Inflammatory macrophage treated with lipopolysaccharide for 4 hours (primary cell): ENCODE measurements at places on chromosomes 1 and 21.

- peak; percentile 80 for DNase-seq
Observed at GRCh38 chr1:20787840-20788795, 1.0 kb upstream of the HP1BP3 start.

GRCh38 chr21:31524140-31524539 is 135.4 kb upstream of the SOD1 start:
- DNase-seq, result no peak

GRCh38 chr1:205442051-205442725 is 13.7 kb downstream of the BLACAT1 start:
- DNase-seq, result no peak

- DNase-seq, result peak; percentile 44
Observed at GRCh38 chr1:173190101-173190936, 16.8 kb downstream of the TNFSF4 start.

DNA sequence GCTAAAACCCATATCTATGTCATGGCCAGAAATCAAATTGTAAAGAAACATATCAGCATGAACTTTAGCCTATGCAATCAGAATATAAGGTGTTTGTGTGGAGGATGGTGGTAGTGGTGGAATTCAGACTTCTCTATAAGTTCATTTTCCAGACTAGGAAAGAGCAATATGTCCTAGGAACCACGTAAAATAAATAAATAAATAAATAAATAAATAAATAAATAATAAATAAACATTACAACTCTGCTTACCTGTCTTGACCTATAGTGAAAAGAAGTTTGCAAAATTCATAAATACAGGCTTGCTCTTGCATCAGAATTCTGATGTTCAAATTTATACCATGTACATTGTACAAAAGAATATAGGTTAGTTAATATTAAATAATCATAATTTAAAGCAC is 1382.6 kb upstream of the ADGRL2 start:
- DNase-seq, result no peak

GRCh38 chr1:53862507-53862906 is 24.4 kb upstream of the NDC1 start:
- no peak for DNase-seq

DNA sequence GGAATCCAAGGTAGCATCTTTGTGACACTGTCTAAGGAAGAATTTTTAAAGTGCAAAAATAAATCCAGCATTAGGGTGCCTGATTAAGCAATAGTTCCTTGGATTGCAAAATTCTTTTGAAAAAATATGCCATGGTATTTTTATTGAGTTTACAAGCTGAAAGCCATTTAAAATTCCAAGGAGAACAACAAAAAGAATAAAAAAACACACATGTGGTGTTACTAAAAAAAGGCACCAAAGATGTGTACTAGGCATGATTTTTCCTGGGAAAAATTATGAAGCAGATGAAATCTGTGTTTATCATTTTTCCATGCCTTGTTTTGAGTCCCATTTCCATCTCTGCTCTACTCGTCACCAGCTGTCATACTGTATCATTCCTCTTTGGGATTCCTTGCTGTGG is 157.0 kb upstream of the ZNHIT6 start:
- DNase-seq, result no peak

- DNase-seq, result no peak
Observed at GRCh38 chr1:2323451-2323974, 67.8 kb downstream of the MORN1 start.

DNA sequence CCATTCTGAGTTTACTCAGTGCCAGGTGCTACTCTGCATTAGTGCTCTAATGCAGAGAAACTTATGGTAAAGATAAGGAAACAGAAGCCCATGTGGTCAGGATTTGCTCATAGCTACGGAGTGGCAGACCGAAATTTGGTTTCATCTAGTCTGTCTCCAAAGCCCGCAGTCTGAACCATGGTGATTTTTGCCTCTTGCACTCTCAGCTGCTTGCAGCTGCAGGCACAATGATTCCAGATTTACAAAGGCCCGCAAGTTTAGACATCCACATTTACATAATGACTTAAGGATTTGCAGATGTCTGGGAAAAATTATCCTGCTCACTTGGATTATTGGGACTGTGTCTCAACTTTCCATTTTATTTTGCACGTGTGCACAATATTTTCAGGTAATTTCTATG is 161.3 kb upstream of the KCNJ6 start:
- no peak for DNase-seq

- DNase-seq, result no peak
Observed at GRCh38 chr1:63810936-63811469, 37.2 kb downstream of the ROR1 start.

DNA sequence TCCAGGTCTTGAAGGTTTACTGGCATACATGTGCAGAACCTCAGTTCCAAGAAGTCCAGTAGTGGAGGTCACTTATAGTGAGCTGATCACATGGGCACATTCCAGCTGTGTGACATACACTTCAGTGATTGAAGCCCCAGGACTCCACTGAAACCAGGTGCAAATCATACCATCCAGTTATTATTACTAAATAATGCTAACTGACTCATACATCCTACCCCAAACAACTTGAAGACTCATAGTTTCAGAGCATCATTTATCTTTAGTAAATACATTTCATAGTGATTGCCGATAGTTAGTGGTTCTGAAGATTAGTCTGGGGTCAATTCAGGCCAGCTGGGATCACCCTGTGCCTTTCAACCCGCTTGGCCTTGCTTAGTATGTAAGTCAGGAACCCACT is 137.9 kb upstream of the UBE2U start:
- no peak for DNase-seq

DNA sequence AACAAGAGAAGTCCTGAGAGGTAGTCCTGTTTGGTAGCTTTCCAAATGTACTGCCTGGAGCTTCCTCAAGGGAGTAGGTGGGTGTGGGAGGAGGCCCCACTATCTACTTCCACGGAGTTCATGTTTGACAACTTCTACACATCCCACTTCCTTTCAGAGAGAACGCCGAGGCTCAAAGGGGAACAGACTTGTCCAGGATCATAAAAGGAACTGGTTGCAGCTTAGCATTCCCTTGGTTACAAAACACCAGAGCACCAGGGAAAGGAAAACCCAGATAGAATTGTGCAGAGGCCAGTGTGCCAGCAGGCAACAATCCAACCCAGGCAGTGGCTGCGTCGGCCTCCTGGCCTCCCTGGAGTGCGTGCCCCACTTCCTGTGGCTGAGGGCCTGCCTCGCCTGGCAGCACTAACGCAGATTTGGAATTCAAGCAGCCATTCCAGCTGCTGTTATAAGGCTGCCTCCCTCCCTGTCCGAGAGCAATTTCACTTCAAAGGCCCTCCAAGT is 4.2 kb upstream of the RAP1GAP start:
- DNase-seq, result peak; percentile 74

GRCh38 chr1:39507230-39507928 is 15.9 kb downstream of the BMP8A start:
- no peak for DNase-seq

DNA sequence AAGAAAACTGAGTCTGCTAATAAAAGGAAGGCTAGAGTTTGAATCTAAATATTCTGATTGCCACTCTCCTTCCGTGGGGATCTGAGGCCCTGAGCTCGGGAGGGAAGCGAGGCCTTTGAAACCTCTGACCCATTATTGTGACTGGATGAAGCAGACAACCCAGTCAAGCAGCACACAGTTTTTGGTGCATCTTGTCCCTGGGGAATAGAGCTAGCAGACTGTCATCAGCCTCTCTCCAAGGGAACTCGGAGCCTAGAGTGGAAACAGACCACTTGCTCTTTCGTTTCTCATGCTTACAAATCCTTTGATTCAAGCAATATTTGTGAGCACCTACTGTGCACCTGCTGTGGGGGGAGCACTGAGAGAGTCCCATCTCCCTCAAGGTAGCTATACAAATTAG is 133.2 kb upstream of the KLHDC7A start:
- DNase-seq, result no peak

- DNase-seq, result no peak
Observed at GRCh38 chr1:241219449-241219848, 137.6 kb downstream of the RGS7 start.

DNA sequence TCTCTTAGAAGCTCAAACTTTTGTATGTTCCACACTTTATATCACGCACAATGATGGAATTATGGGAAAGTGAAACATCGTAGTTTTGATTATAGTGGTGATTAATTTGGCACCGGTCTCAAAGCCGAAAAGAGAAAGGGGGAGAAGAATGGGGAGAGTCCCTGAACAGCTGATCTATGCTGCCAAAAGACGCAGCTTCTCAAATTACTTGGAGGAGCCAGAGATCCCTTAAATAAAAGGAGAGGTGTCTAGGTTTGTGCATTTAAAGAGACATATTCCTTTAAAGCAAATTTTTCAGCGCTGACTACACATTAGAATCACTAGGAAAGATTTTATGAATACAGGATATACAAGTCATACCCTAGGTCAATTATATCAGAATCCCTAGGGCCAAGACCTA is 599.6 kb upstream of the ADAMTS5 start:
- no peak for DNase-seq

GRCh38 chr1:20276485-20277159 is 14.1 kb upstream of the VWA5B1 start:
- no peak for DNase-seq

DNA sequence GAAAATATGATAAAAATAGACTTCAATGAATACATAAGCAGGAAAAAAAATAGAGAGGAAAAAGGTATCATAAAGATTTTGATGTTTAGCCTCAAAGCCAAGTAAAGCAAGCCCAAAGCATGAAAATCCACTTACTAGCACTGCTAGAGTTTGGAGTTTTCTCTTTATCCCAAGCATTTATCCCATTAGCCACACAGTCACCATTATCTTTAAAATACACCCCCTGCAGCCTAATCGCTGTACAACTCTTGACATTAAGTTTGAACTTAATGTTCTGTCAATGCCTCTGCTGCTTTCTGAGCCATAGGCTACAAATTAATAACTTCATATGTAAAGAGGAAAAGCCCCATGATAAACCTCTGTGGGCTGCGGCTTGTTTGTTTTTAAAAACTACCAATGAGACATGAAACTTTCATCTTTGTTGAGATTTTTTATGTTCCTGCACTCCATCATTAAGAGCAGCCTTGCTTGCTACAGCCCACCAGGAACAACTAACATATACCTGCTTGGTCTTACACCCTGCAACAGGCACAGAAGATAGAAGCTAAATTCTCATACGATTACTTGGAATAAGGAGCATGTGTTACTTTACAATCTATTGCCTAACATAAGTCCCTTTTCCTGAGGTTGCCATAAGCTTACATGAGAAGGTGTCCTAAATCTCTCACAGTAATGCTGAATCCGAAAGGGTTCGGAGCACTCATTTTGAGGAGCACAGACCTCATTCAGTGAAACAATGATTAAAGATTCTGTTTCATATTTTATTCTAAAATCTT is 202.4 kb downstream of the SMYD3 start:
- no peak for DNase-seq

- no peak for DNase-seq
Observed at GRCh38 chr1:234205966-234206365, 167.3 kb upstream of the COA6 start.

DNA sequence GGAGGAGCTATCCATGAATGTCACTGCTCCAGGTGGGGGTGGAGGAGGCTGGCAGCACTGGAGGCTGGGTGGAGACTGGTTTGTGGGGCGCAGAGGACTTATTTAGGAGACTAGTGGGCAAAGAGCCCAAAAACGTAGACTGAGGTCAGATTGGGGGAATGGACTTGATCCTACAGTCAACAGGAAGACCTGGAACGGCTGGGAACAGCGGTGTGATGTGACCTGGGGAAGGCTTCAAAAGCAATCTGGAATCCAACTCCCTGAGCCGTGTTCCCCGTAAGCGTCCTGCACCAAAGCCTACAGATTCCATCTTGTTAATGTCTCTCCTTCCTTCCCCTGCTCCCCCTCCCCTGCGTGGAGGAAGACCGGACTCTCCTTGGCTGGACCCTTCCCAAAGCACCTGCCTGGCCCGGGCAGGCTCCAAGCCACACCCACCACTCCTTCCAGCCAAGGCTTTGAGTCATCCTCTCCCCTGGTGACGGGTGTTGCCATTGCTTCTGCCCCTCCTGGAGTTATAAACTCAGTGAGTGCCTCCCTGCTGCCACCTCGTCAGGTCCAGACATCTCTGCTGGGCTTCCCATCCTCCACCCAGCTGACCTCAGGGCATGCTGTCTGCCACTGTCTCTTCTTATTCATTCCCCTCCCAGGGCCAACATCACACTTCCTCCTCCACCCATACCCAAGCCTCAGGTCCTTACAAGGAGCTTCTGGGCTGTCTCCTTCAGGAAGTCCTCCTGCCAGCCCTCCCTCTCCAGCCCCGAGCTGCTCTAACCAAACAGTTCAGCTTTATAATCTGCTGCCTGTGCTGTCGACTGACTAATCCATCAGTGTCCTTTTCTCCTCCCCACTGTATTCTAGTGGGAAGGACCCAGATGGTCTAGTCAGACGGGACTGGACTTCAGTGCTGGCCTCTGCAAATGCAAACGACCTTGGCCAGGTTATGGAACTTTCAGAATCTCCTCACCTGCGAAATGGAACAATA is 1.6 kb upstream of the CLSTN1 start:
- peak; percentile 76 for DNase-seq

- no peak for DNase-seq
Observed at GRCh38 chr1:107244709-107245500, 104.1 kb downstream of the NTNG1 start.

DNA sequence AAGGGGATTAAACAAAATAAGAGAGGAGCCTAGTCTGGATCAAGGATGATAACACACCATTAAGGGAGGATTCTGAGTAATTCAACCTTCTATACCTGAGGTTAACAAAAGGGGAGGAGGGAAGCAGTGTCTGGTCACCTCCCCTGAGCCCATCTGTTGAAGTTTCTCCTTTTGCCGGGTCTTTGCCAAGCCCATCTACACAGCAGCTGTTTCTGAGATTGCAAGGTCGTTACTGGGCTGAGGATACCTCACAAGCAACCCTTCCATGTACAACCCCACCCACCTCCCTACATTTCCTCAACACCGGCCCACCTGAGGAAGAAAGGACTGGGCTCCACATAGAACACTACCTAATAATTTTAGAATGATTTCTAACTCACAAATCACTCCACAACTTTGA is 26.3 kb downstream of the LRRC52 start:
- DNase-seq, result no peak

DNA sequence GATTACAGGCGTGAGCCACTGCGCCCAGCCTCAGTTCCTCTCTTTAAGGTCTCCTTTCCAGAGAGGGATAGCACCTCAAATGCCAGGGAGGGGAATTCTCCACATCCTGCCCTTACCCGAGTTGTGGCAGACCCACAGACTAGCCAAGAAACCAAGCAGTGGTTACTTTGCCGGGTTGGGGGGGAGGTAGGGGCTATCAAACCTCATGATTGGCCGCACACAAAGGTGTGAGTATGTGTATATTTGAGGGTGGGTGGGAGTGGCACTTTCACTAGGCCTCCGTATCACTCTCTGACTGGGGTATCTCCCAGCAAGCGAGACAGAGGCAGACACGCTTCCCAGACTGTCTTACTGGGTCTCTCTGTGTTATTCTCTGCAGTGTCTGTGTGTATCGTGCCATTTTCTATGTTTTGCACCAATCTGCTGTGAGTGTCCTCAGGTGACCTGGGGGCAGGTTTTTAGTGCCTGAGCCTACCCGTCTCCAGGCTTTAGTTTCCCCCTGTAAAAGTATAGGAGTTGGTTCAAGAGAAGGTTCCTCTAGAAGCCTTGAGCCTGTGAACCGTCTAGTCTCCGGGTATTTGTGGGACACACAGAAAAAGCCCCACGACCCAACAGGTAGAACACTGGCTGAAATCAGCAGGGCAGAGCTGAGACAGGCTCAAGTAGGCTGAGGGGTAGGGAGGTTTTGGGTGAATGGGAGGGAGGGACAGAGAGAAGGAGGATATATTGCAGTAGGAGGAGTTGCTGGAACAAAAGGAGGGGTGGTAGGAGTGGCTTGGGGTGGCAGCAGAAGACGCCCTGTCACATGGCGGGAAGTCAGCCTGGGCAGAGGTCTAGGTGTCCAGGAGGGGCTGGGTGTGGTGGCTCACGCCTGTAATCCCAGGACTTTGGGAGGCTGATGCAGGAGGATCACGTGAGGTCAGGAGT is 10.3 kb downstream of the LMNA start:
- no peak for DNase-seq

- peak; percentile 78 for DNase-seq
Observed at GRCh38 chr21:31284797-31285397, 59.2 kb downstream of the TIAM1 start.
